ENCODE measurements at places on chromosomes 5 and 9.

GRCh38 chr5:177477701-177478477, 4.5 kb upstream of the DBN1 start:
- no peak for DNase-seq

DNA sequence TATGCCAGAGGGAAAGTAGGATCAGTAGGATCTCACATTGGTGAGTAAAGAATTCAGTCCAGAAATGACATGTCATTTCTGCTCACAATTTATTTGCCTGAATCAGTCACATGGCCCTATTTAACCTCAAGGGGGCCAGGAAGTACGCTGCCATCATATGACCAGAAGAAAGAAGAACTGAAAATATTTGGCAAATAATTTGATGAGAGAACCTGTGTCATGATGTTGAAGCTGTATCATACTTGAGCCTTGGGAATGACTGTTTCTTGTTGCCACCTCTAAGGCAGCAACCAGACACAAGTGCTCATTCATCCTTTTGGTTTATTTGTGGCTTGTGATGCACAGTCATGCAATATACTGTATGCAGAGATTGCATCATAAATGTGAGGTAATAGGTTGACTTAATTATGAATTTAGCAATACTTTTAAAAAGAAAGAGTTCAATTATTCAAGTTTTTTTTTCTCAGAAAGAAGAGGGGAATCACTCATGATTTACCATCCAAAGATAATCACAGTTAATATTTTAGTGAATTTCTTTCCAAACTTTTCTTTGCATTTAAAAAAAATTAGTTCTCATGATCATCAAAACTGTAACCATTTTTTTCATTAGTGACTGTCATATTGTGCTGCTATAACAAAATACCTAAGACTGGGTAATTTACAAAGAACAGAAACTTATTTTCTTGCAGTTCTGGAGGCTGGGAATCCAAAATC, 8.2 kb upstream of the ZFYVE16 start:
- no peak for DNase-seq

GRCh38 chr9:17993024-17993423, 414.2 kb downstream of the SH3GL2 start:
- no peak for DNase-seq

DNA sequence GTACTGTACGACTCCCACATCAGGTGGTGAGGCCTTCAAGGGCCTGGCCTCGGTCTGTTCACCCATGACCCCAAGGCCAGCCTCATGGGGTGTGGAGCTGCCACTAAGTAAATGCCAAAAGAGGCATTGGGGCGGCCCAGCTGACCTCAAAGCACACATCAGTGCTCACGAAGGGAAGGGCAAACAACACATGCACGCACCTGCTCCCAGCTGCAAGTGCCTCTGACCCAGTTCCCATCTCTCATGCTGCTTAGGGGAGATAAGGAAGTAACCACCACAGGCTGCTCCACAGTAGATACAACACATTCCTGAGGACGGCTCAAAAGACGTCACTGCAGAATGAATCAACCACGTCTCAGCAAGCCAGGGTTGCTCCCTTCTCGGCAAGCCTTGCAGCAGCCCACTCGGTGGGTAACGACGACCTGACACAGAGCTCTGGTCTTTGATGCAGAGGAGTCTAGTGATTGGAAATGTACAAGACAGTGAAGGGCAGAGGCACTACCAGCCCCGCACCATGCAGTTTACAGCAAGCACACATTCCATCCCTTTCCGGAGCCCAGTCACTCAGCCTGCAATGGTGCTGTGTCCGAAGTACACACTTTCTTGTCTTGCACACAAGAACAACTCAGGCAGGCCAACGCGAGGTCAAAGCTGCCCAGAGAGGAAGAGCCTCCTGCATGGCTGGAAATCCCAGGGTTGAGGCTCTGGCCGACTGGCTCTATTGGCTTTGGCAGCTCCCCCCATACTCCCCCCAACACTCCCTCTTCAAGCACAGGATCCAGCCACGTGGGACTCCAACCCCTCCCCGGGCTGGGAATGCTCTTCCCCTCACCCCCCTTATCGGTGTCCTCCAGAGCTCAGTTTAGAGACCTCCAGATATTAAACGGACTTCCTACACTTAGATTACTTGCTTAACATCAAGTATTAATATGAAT, 31.8 kb downstream of the FABP6 start:
- DNase-seq = no peak

DNA sequence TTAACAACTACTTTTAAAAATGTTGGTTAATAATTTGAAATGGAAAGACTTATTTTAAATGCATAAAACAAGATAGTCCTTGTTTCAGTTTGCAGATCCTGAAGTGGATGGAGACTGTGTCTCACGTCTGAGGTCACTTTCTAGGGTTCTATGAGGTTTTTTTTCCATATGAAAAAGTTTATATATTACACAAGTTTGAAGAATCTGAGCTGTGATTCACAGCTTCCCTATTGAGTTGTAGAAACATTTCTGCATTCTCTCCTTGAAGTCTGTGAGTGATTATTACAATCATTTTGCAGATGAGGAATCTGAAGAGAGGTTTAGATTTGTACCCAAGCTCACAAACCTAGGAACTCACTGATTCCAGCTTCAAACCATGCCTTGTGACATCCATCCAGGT, 442.5 kb upstream of the KLF4 start:
- no peak for DNase-seq

GRCh38 chr5:54630738-54631359, 113.3 kb downstream of the SNX18 start:
- no peak for DNase-seq

- no peak for DNase-seq
Measured at GRCh38 chr5:39213447-39214207, 5.7 kb downstream of the FYB1 start.

DNA sequence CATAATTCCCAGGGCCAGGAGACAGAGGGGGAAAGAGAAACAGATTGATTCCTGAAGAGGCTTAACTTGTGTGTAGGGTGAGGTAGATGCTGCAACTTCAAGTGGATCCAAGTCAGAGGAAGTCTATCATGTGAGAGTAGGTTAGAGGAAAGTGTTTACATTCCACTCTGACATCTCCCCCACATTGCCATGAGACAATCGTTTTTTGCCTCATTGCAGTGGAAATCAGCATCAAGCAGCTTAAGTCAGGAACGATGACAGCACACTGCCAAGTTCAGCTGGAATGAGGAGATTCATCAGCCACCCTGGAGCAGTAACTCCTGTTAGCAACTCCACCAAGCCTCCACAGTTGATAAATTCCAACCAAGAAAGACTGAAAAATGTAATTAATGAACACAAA, 689.7 kb upstream of the MEF2C start:
- DNase-seq = no peak

DNA sequence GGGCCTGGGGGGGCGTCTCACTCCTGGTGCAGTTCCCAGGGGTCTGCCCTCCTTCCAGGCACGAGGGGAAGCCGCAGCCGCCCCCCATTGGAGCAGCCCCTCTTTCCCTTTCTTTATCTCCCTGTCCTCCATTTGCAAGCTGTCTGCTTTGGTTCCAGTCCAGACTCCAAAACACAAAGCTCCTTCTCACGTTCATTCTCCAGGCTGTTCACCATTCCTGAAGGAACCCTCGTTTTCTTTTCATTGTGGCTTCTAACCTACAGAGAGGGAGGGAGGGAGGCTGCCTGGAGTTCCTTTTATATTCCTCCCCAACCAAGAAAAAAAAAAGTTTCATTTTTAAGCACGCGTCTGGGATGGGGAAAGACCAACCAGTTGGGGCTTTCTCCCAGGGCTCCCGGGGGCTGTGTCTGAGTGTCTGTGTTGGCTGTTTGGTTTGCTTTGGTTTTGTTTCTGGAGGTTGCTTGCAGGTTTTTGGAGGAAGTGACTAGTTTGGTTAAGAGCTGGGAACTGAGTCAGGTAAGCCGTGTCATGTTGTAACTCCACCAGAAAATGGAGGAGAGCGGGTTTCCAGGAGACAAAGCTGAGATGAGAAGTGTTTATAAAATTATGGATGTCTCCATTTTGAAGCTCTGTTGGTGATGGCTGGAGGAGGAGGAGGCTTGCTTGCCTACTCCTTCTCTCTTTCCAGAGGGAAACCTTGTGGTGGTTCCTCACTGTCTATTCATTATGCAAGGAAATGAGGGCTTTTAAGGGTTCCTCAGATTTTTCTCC, 1.6 kb downstream of the ZNF462 start:
- no peak for DNase-seq

DNA sequence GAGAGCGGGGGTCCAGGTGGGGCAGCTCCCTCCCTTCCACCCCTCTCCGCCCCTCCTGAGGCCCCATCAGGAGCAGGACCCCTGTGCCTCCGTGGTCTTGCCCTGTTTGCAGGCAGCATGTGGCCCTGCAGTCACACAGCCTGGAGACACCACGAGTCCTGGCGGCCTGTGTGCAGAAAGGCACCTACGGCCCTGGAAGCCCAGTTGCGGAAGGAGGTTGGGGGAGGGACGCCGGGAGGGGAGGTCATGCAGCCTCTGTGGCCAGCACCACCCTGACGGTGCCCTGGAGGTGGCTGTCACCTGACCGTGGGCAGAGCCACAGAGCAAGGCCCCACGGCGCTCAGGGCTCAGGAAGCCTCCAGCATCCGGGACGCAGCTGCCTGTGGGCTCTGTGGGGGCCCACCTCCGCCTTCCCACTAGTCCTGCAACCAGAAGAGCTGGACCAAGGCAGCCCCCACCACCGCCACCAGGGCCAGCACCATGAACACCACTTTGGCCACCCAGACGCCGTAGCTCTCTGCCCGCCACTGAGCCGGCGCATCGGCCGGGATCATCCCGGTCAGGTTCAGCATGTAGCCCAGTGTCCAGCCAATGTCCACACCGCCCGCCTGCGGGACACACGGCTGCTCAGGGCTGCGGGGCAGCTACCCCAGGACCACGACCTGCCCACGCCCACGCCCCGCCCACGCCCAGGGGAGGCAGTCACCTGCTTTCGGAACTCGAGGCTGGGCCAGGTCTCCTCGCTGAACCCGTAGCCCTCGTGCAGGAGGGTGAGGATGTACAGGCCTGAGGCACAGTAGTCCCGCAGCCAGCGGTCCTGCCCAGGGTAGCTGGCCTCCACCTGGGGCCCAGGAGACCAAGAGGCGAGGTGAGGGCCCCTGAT, 6.4 kb downstream of the ENTPD8 start:
- no peak for DNase-seq

DNA sequence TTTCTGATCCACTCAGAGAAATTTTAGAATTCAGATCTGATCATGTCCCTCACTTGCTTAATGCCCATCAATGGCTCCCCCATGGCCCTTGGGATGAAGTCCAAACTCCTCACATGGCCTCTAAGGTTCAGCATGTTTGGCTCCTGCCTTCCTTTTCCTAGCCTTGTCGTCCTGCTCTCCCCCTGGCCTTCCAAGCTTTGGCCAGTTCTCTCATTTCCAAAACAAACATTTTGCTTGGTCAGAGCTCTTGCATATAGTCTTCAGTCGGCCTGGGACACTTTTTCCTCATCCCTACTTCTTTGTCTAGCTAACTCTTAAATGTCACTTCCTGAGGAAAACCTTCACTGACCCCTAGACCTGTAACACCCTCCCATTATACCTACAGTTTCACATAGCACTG, 37.1 kb upstream of the PPP3R2 start:
- DNase-seq = no peak

DNA sequence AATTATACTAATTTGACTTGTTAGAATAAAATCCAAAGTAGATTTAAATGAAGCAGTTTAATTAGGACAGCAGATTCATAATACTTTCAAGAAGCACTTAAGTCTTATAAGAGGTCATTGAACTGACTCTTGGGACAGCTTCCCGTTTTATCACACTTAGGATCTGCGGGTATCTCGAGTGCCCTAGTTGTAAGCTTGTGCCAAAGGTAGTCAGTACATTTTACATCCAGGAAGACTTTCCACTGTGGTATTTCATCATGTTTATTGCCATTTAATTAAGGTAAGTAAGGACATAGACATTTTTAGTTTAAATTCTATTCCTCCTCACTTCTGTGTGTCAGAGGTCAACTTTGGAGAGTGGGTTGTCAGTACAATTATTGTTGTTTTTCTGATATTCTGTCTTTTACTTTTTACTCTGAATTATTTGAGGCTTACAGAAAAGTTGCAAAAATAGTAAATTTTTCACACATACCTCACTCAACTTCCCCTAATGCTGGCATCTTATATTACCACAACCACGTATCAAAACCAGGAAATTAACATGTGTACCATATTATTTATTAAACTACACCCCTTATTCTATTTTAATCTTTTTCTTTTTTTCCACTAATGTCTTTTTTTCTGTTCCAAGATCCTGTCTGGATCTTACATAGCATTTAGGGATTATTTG, 7.5 kb upstream of the ZNF367 start:
- no peak for DNase-seq
